ENCODE measurements at places on chromosomes 3 and 15. TPM values are rescaled to one million over a fixed set of nuclear protein-coding genes. Genes with fewer than 3 reads are reported as not detected.

Gene SPTSSB
- 14.1 TPM for total RNA-seq

Gene CSPG4
- total RNA-seq = 3.6 TPM

Gene GPR27
- total RNA-seq = 14.7 TPM

Gene SAMD7
- not detected for total RNA-seq

- DNase-seq = no peak
Observed at GRCh38 chr3:69844706-69845105, 105.4 kb downstream of the MITF start.

GRCh38 chr3:33773637-33774036 is 24.8 kb upstream of the PDCD6IP start:
- no peak for DNase-seq
